ENCODE measurements at places on chromosomes 16 and 17.
A peak's percentile ranks its signal among the peaks of the same experiment; 100 is the strongest.

GRCh38 chr17:71440513-71440912 is 680.3 kb upstream of the SOX9 start:
- peak; percentile 88 for DNase-seq

GRCh38 chr16:88078111-88078775 is 127.0 kb downstream of the BANP start:
- DNase-seq: no peak

DNA sequence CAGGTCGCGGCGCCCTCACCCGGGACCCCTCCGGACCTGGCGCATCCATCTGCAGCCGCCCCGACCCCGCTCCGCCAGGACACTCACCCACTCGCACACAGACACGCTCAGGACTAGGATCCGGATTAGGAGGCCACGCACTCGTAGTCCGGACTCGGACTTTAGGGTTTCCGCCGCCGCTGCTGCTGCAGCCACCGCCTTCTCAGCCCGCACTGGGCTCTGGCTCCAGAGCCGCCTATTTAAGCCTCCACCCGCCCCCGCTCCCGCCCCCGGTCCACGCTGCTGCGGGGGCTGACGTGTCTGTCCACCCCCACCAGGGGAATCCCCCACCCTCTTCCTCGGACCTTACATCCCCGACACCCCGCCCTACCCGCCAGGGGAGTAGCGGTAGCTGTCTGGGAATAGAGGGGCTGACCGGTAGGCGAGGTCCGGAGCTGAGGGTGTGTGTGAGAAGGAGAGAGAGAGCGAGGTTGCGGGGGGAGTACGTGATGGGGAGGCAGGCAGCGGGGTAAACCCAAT is at the start of gene RRAD:
Gene RRAD, minus strand, starts transcription at position 214 of the 519 bp plus-strand sequence. CDS start 356 bp downstream, outside the sequence.
- DNase-seq: no peak

- no peak for DNase-seq
These were observed 30.3 kb downstream of the RAD51C start for GRCh38 chr17:58722696-58723095.

DNA sequence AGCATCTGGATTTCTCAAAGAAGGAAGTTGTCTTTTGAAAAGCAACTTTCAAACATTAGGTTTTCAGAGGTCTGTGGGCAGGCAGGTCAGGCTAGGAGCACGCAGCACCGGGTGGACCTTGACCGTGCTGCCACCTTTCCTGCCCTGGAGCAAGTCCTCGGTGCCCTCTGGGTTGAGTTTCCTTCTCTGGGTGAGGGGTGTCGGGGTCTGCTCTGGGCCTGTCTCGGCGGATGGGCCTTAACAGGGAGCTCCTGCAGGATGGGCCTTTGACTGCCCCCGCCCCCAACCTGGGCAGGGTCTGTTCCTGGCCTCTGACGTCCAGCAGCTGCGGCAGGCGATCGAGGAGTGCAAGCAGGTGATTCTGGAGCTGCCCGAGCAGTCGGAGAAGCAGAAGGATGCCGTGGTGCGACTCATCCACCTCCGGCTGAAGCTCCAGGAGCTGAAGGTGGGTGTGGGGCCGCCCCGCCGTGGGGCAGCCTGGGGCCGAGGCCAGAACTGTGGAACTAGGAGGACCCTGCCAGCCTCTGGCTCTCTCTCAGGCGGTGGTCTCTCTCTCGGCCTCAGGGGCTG is 8.7 kb downstream of the DEF8 start:
- no peak for DNase-seq

DNA sequence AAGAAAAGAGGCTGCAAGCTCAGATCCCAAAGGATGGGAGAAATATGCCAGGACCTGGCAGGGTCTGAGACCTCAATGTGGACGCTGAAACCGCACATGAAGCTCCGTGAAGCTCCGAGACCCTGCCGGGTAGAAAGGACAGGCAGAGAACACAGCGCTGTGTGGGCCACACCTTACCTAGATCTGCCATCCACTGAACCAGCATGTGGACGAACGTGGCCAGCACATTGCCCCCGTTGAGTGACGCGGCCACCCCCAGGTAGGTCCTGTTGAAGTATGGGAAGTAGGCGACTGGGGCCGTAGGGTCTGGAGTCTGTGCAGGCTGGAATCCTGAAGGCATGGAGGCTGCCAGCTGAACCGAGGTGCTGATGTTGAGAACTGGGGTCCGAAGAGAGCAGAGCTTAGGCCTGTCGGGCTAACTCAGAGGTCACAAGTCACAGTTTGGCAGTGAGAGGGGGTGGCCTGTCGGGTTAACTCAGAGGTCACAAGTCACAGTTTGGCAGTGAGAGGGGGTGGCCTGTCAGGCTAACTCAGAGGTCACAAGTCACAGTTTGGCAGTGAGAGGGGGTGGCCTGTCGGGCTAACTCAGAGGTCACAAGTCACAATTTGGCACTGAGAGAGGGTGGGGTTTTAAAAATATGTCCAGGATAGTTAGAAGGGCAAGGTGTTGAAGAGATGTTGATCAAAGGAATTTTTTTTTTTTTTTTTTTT is 6.1 kb upstream of the TRPV1 start:
- no peak for DNase-seq

- no peak for DNase-seq
These were observed 36.4 kb downstream of the AKAP1 start for GRCh38 chr17:57121308-57122042.

DNA sequence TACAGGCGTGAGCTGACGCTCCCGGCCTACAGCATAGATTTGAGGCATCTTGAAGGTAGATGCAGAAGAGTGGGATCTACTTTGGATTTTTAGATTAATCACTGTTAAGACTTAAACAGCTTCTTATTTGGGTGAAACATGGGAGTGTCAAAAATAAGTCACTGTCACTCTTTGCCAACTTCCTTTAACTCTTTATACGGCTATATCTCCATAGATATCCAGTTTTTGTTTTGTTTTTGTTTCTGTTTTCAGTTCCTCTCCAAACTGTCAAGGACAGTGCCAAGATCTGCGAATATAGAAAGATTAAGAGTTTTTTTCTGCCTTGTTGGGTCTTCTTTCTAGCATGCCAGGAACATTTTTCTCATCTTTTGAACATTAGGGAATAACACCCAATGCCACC is 706.1 kb downstream of the WWOX start:
- DNase-seq: no peak

GRCh38 chr16:5895137-5895536 is 797.5 kb upstream of the EEF2KMT start:
- no peak for DNase-seq

GRCh38 chr17:15371376-15372130 is 30.2 kb upstream of the TEKT3 start:
- DNase-seq: no peak

DNA sequence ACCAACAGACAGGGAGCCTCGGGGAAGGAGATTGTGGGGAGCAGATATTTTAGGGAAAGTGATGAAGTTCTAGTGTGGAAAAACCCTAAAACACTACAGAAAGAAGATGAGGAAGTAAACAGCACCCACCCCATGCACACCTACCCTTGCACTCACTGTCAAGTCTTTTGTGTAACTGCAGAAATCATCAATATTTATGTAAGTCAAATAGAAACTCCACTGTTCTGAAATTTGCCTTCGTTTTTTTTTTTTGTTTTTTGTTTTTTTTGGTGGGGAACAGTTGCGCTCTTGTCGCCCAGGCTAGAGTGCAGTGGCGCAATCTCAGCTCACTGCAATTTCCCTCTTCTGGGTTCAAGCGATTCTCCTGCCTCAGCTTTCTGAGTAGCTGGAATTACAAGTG is 273.4 kb downstream of the CPPED1 start:
- DNase-seq: no peak

GRCh38 chr17:72683506-72684404 is 408.7 kb downstream of the SLC39A11 start:
- DNase-seq: peak; percentile 94

DNA sequence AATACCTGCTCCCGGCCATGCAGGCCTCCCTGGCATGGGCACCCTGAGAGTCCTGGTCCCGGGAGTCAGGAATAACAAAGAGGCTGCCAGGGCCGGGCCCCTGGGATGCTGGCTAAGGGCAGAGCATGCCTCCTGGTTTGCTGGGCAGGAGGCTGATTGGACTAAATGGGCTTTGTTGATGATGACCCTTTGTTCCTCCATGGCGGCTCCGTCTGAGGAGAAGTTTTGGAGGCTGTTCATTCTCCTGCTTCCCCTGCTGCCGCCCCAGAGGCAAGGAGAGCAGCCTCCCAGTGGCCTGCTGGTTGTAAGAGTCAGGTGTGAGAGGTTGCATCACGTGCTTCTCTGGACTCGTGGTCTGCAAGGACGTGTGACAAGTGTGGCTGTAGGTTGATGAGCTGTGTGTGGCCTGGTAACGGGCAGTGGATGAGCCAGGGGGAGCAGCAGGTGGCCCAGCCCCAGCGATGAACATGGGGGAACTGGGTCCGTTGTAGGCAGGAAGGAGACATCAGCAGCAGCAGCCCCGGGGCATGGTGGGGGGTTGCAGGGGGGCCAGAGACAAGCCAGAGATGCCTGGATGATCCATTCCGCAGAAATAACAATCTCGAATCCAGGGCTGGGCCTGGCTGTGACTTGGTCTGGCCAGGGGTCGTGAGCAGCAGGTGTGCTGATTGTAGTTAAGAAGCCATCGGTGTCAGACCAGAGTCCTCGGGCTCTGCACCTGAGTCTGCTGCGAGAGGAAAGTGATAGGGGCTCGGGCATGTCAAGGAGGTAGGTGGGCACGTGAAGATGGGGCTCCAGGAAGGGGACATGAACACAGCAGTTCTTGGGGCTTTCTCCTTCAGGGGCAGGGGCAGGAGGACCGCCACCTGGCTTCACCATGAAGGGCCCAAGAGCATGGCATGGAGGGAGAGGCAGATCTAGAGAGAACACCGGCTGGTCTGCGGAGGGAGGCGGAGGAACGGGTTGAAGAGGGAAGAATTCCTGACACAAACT is 101.4 kb downstream of the TNFRSF13B start:
- no peak for DNase-seq

DNA sequence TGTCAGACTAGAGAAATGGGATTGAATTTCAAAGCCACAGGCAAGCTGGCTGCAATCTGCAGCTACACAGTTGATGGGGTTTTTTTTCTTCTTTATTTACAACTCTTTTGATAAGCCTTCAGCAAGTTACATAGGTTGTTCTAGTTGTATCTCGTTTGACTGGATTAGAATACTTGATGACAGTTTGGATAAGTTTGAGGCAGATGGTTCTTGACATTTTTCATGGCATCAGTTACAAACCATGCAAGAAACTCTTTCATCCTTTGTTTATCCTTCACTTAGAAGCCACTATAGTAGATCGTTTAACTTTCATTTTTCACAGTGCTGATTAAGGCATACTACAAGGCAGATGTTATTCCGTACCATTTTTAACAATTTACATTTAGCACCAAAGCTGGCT is 238.9 kb downstream of the TOX3 start:
- DNase-seq: no peak

GRCh38 chr17:38743556-38744171 is 4.5 kb downstream of the PCGF2 start:
- DNase-seq: no peak

GRCh38 chr16:85249418-85250146 is 137.3 kb upstream of the CIBAR2 start:
- no peak for DNase-seq

DNA sequence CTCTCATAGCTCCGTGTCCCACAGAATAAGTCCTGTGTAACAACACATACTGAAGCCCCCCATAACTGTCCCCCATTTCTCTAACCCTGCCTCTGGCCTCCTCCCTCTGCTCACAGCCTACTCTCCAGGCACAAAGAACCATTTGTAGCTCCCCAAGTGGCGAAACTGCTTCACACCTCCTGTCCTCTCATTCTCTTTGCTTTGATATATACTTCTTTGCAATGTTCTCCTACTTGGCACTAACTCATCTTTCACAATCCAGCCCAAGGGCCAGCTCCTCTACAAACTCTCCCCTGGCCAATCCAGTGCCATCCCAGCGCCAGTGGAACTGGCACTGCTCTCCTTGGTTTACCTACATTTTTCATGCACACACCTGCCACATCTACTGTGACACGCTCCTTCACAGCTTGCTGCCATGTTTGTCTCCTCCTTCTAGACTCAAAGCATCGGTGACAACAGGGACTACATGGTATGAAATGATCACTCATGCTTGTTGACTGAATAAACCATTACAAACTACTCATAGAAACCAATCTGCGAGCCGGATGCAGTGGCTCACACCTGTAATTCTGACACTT is 12.8 kb downstream of the CYTH1 start:
- DNase-seq: no peak

DNA sequence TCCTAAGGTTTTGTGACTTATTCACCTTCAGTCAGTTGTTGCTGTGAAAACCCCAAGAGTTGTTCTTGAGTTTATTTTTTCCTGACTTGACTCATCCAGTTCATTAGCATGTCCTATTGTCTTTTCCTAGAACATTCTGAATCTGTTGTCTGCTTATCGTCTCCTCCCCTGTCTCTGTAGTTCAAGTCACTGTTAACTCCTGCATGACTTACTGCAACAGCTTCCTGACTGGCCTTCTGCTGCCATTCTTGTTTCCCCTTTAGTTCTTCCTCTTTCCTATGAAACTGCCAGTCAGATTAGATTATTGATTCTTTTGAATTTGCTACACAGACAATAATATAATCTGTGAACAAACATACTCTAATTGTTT is 161.5 kb downstream of the FTO start:
- DNase-seq: no peak

DNA sequence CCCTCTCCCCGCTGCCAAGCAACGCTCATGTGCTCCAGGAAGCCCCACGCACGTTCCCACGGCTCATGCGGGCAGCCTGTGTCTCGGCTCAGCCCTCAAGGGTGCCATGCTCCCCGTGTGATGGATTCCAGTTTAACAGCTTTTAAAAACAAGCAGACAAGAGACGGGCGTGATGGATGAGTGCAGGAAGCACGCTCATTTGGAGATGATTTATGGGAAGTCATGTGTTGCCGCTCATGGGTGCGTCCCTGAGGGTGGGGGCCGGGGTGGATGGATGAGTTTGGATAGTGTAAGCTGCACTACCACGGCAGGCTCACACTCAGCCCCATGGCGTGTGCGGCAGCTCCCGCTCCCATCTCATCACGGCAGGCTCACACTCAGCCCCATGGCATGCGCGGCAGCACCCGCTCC is 132.8 kb downstream of the RBFOX3 start:
- DNase-seq: no peak

DNA sequence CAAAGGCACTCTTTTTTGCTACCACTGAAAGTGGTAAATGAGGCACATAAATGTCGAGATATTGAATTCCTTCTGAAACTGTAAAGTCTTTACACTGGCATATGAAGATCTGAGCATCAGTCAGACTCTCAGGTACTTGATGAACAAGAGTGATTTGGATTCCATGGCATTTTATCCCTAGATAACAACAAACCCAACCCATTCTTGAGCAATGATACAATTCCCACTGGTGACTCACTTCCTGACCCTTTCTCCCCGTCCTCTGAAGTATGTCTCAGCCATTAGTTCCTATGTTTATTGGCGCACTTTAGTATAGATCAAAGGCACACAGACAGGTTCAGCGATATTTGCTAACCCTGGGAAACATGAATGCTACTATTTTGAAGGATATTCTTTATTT is 147.0 kb upstream of the RBFOX1 start:
- DNase-seq: peak; percentile 9

GRCh38 chr17:45341533-45342158 is 24.8 kb upstream of the MAP3K14 start:
- no peak for DNase-seq

GRCh38 chr17:42441371-42442195 is 17.1 kb upstream of the ATP6V0A1 start:
- no peak for DNase-seq

Measured in LoVo (cell line).